ENCODE measurements at places on chromosomes 7 and 10.

GRCh38 chr7:18693406-18693805 lies 197.9 kb downstream of the HDAC9 start:
- DNase-seq = no peak

DNA sequence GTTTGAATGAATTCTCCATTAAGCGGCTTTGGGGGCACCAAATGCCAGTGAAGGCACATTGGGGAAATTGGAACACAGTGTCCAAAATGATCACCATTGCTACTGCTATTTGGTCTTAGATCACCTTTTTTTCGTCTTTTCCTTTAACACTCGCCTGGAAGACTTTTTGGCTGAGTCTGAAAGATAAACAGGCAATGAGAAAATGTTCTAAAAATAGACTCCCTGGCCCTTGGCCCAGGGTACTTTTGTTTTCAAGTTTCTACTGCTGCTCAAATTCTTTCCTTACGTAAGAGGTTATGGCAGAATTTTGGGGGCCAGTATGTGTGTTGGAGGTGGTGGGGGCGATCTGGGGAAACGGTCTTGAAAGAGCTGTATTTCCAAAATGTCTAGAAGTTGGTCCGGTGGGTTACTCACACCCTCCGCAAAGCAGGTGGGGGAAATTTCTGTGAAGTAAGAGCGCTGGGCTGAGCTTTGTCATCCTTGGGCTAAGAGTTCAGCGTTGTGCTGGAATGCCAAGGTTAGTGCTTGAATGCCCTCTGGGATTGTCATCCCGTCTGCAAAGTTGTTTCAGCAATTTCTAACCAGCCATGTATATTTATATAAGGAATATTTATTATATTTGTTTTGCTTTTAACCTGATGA lies 1.3 kb upstream of the ITPRIP start:
- DNase-seq = no peak

- no peak for DNase-seq
Observed at GRCh38 chr7:107213193-107213788, 44.5 kb downstream of the HBP1 start.

- no peak for DNase-seq
Observed at GRCh38 chr7:85734823-85735222, 548.0 kb upstream of the SEMA3D start.

DNA sequence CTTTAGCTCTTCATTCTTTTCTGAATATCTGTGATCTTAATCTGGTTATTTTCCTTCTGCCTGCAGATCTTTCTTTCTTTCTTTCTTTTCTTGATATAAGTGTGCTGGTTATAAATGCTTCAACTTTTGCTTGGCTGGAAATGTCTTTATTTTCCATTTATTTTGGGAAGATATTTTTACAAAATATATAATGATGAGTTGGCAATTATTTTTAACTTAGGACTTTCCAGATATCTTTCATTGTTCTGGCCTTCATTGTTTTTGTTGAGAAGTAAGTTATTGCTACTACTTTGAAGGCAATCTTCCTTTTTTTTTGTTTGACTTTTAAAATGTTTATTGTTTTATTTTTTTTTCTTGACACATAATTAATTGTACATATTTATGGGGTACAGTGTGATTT lies 75.3 kb downstream of the ZNF503 start:
- no peak for DNase-seq

- no peak for DNase-seq
Observed at GRCh38 chr7:116153050-116153449, 57.3 kb upstream of the TES start.

- no peak for DNase-seq
Observed at GRCh38 chr10:43201545-43202131, 63.4 kb downstream of the CSGALNACT2 start.

DNA sequence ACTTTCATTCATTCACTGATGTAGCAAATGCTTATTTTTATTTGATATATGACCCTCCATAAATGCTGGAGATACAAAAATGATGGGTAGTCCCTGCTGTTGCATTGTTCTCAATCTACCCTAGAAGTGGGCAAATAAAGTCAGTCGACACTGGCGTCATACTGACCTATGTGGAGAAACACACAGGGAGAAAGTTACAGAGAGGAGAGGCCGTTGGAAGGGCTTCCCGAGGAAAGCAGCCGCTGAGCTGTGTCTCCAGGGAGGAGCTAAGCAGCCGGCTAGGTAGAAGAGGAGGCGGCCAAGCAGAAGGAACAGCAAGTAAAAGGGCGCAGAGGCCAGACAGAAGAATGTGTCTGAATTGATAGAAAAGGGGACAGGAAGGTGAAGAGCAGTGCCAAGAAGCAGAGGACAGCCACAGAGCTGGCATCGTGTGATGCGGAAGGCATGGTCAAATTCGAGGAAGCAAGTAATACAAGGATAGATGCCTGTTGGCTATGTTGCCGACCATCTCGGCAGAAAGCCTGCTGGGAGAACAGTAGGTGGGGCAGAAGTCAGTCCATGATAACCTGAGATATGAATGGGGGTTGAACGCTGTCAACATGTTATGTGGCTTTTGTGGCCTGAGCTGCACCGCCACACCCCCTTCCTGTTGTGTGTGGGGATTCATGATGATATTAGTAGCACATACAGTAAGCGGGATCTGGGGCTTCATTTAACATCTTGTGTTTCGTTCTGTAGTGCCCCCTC lies 25.9 kb downstream of the ST8SIA6 start:
- DNase-seq = no peak

- DNase-seq = no peak
Observed at GRCh38 chr7:70749831-70750230, 382.1 kb upstream of the GALNT17 start.

DNA sequence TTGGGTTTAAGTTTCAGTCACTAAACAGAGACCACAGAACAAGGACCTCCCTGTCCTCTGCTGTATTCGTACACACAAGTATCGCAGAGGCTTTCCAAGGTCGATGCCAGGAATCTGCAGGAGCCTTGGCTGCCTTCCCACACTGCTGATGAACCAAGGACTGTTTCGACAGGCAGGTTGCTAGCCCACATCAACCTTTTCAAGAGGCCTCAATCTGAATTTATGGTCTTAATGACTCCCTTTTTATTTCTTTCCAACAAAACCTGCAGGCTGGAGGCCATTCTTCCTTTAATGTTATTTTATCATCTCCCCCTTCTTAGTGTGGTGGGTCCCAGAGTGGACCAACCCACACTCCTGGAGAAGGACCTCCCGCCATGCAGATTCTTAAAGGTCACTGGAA lies 45.6 kb downstream of the JCAD start:
- no peak for DNase-seq

DNA sequence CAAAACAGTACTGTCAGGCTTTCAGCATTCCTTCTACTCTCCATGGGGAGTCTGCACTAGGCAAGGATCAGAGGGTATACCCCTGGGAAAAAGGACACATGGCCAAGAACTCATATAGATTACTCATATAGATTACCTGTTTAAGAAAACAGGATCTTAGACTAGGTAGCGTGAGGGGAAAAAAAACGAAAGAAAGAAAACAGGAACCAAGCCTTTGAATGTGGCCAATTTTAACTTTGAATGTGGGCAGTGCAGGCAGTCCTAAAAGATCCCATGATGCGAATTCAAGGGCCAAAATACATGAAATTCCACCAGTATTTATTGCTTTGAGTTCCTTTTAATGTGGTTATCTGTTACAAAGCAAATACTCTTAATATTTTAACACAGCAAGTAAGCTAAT lies 108.6 kb upstream of the TAC1 start:
- no peak for DNase-seq

DNA sequence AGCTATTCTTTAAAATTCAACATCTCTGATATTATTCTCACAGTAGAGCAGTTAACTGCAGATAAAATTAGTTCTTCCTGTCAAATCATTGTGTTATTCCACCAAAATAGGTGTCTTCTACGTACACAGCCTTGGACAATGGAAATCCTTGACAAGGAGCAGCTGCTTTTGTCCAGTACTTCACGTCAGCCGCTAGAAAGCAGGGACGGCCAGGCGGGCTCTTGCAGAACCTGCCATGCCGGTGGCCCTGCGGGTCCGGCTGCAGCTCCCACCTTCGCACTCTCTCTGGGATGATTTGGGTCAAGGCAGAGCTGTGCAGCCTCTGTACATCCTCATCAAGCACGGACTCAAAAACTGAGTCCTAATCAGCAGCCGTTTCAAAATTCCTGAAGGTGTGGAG lies 2.2 kb upstream of the FOXI2 start:
- DNase-seq = no peak
